ENCODE measurements at places on chromosomes 4 and X.

GRCh38 chr4:60581919-60582536 is 618.1 kb upstream of the ADGRL3 start:
- no peak for DNase-seq

GRCh38 chrX:50067435-50068284 is 133.1 kb downstream of the AKAP4 start:
- DNase-seq: no peak

DNA sequence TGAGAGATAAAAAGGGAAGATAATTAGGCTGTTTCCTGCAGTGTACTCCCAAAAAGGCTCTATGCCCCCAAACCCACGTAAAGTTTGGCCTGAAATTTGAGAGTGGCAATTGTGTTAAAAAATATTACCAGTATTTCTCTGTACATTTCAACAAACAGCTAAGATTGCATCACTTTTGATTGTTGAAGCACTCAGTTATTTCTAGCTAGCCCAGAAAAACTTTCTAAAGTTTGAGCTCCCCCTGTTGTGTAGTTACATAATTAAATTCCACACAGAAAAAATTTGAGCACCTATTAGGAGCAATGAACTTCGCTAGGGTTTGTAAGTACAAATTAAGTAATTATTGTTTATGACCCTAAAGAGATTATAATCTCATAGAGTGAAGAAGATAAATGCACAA is 109.4 kb downstream of the DLG3 start:
- no peak for DNase-seq

DNA sequence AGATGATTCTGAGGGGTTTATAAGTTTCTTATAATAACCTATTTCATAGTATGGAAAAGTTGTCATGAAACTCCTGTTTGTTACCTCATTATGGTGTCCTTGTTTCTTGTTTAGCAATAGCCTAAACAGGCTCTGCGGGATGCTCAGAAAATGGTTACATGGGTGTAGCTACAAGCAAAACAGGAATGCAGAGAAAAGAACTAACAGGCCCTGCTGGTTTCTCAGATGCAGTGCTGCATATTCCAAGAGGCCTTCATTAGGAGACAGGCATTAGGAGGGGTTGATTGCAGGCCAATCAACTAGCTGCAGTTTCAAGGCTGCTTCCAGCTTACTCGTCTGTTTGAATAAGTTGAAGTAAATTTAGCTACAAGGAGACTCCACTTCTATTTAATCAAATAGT is 37.6 kb upstream of the HPGD start:
- DNase-seq: no peak

DNA sequence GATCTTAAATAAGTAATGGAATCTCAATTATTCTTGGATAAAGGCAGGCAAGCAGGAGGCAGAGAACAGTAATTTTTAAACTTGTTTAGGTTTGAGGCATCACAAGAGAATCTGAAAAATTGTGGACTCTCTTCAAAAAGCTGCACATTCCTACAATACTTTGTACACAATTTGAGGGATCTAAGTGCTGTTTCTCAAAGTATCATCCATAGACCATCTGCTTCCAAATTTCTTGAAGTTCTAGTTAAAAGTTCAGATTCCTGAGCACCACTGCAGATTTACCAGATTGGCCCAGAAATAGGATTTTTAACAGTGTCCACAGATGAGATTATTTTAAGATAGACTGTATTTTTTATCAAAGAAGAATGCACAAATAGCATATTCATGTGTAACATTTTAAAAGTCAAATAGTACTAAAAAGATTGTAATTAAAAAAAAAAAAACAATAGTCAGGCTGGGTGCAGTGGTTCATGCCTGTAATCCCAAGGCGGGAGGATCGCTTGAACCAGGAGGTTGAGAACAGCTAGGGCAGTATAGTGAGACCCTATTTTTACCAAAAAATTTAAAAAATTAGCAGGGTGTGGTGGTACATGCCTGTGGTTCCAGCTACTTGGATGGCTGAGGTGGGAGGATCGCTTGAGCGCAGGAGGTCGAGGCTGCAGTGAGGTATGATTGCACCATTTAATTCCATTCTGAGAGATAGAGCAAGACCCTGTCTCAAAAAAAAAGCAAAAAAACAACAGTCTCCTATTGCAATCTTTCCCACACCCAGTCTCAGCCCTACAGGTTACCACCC is 14.2 kb upstream of the FNIP2 start:
- no peak for DNase-seq
